ENCODE measurements at places on chromosomes 12 and 14.

- DNase-seq = no peak
Measured at GRCh38 chr12:41709463-41710285, 435.0 kb downstream of the GXYLT1 start.

GRCh38 chr14:88017535-88017934 lies 12.6 kb downstream of the GPR65 start:
- no peak for DNase-seq

- DNase-seq = no peak
Measured at GRCh38 chr12:13288501-13288900, 92.0 kb downstream of the EMP1 start.

DNA sequence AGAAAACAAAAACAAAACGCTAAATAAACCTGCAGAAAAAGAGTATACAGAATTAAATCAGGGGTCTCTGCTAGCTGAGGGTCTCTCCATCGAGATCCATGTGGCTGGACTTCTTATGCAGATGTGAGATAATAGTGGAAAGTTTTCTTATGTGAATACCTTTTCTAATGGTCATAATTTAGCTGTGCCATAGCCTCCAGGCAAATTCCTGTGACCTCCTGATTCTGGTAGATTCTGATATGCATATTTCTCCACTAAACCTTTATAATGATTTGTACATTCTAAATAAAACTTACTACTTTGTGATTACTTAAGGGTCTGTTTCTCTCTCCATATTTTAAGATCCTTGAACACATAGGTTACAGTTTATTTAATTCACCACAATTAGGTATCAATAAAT lies 1002.6 kb downstream of the GALC start:
- no peak for DNase-seq

DNA sequence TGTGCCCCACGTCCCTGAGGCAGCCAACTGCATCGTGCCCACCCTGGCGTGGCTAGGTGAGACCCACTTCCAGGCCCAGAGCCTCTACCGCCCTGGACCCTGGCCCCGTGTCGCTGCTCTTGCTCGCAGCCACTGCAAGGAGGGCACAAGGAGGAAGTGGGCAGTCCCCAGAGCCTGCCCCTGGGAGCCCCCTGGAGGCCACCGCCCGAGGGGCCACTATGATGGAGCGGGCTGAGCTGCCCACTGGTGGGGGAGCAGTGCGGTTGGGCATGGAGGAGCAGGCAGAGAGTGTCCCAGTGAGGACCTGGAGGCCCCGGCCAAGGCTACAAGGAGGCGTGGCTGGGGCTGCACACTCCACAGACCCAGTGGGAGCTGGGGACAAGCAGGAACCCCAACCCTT lies 323.6 kb downstream of the PCNX1 start:
- DNase-seq = no peak

- DNase-seq = no peak
Measured at GRCh38 chr12:103677905-103678304, 90.8 kb downstream of the STAB2 start.

GRCh38 chr14:32003585-32003984 lies 73.5 kb upstream of the ARHGAP5 start:
- no peak for DNase-seq

GRCh38 chr14:58862416-58863160 lies 224.8 kb downstream of the DACT1 start:
- peak; percentile 72 for DNase-seq

DNA sequence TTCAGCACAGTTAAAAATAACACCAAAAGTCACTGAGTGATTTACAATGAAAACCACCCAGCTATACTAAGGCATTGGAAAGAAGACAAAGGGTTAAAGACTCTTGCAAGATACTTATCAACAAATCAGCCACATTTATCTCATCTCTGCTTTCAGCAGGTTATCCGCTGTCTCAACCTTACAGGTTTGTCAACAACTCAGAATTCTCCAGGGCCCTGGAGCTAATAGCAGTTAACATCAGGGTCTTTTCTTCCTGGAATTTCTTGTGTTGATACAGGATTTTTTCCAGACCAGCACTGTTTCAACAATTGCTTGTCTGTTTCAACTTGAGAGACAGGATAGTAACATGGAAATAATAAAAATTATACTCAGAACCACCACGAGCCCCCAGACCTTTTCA lies 3.5 kb downstream of the PKP2 start:
- no peak for DNase-seq

DNA sequence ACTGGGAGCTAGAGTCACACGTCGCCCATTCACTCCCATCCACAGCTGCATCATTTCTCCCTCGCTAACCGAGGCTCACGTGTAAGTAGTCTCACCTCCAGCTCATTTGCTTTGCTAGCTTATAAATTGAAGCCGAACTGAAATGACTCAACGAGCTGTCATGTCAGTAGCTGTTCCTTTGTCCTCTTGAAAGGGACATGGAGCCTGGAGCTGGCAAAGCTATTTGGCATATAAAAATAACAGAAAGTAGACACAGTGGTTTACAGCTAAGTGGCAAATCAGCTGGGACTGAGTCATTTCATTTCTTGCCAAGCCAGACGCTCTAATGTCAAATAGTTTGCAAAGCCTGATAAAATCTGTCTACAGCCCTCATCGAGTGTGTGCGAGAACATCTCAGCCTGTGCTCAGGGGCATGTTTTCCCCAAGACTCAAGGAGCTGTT lies 114.4 kb upstream of the TMEM233 start:
- DNase-seq = no peak

DNA sequence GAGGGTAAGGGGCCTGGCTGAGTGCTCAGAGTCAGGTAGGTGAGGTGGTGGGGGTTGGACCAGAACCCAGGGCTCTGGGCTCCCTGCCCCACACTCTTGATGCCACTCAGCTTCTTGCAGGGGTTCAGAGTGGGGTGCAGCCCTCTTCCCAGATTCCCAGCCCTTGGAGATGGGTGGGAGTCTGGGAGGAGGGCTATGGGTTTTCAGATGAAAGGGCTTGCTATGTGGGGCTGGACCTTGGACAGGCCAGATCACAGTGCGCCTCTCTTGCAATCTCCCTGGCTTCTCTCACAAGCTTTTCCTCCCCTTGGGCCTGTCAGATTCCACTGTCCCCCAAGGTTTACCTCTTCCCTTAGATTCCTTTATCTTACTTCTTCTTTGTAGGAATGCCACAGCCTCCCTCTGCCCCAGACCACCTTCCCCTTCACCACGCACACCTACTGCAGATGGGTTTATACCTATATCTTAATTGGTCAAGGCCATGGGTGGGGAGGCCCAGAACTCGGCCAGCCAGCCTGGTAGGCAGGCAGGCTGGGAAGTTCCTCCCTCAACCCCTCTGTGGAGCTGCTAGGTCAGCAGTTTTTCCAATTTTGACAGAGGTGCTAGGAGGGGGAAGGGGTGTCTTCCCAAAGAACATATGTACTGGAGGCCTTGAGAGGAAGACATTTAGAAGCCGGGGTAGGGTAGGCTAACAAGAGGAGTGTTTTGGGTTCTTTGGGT lies 1.4 kb downstream of the NYNRIN start:
- no peak for DNase-seq

Data from right hindlimb (tissue), 1 donor.